NCI-H345 (cell line): ENCODE measurements at places on chromosomes 13 and 19.

- DNase-seq: peak; percentile 32
These were observed 729.4 kb upstream of the SGCG start for GRCh38 chr13:22451327-22451741.

DNA sequence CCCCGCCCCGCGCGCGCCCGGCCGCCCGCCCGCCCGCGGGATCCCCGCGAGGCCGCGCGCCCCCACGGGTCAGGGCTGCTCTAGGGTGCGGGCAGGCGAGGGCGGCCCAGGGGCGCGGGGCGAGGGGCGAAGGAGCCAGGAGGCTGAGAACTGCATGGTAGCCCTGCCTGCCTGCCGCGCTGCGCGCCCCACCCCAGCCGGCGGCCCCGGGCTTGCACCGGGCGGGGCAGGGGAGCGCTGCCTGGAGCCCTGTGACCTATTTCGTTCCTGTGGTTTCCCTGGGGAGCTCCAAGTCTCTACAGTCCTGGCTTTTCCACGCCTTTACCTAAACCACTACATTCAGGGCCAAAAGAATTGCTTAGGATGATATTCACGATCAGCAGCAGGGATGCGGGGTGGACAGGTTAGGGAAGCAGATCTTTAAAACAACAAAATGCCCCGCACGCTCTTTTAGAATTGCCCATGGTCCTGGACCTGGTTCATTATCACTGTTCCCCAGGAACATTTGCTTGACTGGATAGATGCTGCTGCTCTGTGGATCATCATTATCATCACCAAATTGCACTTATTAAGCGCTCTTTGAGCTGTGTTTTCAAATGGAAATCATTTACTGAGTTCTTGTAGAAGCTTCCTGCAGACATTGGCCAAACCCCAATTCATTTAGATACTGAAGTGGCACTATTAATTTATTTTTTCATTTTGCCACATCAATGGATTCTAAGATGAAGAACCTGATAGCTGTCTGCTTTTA is 421 bp upstream of the GPR12 start:
- DNase-seq: peak; percentile 10

DNA sequence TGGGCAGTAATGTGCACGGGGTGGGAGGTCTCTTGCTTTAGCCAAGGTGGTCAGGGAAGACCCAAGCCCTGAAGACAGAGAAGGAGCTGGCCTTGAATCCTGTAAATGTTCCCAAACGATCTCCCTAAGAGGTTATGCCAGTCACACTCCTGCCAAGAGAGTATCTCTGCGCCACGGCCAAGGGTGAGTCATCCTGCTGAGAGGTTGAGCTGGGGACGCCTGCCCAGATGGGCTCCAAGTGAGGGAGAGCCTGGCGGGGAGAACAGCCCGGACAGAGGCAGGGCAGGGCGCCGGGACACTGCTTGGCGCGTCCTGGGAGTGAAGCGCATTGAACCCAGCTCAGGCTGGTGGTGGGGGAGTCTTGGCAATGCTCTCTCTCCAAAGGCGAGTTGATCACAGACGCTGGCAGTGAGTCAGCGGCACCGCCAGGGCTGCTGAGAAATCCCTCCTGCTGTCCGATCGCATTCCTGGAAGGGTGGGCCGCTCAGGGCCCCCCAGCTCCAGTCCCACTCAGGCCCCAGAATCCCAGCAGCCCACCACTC is 16.4 kb downstream of the SULT2B1 start:
- DNase-seq: no peak

GRCh38 chr19:39408392-39409207 is 2.0 kb downstream of the ZFP36 start:
- peak; percentile 61 for DNase-seq

DNA sequence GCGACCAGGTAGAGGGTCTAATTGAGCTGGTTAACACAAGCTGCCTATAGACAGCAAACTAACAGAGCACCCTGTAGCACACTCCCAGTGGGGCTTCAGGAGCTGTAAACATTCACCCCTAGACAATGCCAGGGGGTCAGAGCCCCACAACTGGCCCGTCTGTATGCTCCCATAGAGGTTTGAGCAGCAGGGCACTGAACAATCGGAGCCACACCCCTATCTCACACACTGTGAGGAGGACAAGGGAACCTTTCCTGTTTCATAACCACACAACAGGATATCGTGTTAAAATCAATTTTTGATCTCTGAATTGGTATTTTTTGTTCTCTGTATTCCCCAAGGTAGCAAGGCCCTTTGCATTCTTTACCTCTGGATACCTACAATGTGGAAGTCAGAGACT is 266.1 kb downstream of the SPRY2 start:
- no peak for DNase-seq

DNA sequence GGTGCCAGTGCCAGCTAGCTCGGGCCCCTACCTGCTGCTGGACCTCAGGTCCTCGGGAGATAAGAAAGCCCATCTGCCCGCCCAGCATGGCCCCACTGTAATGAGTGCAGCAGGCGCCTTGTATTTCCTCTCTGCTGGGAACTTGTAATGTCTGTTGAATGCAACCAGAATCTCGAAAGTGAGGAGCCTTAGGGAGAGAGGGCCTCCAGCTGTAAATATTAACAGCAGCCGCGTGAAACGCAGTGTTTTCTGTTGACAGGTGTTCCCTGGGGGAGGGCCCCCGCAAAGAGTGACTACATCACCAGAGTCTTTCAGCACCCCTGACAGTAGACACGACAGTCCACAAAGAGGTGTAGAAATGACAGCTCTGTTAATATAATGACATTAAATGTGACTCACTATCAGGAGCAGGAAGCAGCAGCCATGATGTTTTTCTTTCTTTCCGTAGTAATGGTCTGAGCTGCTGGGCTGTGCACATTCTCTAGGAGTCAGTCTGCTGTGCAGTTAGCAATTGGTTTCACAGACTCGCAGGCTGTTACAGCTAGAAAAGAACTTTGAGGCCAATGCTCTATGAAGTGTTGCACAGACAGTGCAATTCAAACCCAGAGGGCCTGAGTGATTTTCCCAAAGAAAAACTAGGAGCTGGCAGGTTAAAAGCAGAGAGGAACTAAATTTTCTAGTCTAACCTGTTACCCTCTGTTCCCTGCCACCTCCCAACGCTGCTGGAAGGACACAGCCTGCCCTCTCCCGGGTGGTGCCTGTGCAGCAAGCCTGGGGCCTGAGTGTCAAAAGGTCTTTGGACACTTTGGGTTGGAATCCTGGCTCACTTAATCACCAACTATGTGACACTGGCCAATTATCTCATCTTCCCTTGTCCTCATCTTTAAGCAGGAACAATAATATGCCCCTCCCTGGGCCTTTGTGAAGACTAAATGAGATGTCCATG is 58.6 kb upstream of the WASF3 start:
- DNase-seq: no peak

DNA sequence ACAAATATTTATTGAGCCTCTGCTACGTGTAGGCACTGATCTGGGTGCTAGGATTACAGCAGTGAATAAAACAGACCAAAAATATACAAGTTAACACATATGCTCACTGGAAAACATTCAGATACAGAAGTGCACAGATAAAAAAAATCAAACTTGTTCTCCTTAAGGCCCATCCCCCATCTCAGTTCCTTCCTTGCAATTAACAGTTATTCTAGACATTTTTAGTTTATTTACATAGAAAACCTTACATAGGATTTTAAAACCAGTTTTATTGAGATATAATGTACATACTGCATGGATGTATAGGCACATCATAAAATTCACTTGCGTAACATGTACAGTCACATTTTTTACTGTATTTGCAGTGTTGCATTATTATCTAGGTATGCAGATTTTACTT is 36.5 kb upstream of the HMGB1 start:
- DNase-seq: no peak

DNA sequence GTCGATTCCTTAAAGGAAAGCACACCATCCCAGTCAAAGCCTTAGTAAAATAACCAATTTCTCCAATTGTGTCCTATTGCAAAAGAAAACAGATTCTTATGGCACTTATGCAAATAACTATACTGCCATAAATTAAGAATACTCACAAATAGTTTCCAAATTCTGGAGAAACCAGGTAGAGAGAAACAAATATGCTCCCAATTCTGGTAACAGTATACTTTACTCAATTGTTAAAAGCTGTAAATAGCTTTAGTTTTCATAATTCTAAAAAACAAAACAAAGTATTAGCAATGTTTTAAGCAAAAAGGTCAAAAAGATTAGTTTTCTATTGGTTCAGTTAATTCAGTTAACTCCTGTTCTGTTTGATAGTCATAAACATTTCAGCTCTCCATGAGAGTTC is 18.2 kb upstream of the UBAC2 start:
- DNase-seq: no peak

DNA sequence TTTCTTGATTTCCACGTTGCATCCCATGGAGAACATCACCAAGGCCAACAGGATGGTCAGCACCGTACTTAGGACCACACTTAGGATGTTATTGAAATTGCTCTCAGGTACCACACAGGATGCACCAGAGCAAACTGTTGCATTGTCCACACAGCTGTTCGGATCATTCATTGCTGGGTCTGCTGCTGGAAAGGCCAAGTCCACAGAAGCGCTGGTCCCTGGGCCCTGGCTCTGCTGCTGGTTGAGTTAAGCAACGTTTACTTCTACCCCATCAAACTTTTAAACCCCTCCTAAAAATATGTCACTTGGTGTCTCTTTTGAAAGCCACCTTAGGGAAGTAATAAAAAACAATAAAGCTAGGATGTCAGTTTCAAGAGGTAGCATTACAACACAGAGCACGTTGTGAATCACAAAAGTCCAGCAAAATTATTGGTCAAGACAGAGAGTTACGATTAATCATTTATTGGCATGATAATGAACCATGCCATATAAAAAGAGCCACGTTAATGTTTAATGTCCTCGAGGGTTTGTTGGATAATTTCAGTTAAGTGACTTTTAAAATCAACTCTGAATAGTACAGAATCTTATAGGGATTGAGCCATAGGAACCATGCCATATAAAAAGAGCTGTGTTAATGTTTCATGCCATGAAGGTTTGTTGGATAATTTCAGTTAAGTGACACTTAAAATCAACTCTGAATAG is at the start of gene SLC10A2:
TSS of gene SLC10A2 (minus strand) at position 339 of the 702 bp plus-strand sequence. CDS start at position 171, 168 bp downstream.
- DNase-seq: no peak
